Cortex of kidney (tissue), 1 donor: ENCODE measurements at places on chromosomes 4 and X.

DNA sequence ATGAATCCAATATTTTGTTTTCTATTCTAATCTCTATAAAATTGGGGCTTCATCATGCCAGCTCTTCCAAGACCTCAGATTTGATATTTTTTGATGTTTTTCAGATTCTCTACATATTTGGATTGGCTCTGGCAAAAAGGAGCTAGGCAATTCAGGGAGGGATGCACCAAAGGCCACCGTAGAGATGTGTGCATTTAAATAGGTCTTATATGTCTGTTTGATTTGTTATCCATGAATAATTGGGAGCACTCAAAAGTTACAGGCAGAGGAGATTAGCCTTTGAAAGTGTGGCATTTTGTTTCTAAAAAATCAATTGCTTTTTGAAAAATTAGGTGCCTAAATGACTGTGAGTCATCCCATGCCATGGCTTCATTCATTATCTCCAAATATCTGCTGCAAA, 147.1 kb upstream of the RPS6KA6 start:
- DNase-seq = no peak

GRCh38 chr4:90187148-90187884, 60.1 kb downstream of the CCSER1 start:
- DNase-seq = no peak

- no peak for DNase-seq
Observed at GRCh38 chrX:40964633-40965586, 120.3 kb upstream of the USP9X start.

DNA sequence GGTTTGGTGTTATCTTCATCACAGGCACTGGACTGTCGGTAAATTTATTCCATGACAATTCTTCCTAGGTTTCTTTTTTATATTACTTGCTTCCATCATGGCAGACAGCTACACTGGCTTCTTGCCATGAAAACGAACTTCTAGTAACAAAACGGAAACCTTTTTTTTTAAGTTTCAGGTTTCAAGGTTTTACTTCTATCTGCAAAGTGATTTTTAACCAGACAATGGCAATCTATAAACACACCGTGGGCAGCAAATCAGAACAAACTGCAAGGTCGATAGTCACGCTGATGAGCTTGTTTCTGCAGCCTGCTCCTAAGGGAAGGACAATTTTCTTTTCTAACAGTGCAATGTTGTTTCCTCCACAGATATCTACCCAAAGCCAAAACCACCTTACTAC, 29.9 kb downstream of the XG start:
- DNase-seq = no peak

DNA sequence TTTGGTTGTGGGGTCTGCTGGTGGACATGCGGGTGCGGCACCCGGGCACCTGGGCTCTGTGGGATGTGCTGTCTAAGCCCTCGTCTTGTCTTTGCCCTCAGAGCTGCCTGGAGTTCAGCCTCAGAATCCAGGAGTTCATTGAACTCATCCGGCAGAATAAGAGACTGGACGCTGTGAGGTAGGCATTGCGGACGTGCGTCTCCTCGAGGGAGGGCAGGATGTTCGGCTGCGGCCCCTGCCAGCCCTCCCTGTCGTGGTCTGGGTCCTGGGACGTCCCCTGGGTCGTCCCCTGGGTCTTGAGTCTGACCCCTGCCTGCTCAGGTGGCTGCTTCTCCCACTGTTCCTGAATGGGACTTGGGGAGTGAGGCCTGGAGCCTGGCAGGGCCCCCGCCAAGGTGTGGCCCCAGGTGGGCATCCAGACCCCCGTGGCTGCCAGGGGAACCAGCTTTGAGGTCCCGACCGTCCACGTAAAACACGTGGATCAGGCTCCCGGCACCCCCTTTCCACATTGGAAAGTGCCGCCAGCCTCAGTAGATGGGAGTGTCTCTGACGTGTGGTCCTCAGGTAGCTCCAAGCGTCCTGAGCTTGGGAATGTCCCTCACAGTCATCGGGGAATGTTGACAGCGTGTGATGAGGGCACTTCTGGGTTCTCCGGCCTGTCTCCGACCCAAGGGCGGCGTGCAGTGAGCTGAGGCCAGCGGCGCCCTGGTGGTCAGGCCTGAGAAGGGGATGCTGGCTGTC, 19.3 kb upstream of the UVSSA start:
- DNase-seq = no peak

DNA sequence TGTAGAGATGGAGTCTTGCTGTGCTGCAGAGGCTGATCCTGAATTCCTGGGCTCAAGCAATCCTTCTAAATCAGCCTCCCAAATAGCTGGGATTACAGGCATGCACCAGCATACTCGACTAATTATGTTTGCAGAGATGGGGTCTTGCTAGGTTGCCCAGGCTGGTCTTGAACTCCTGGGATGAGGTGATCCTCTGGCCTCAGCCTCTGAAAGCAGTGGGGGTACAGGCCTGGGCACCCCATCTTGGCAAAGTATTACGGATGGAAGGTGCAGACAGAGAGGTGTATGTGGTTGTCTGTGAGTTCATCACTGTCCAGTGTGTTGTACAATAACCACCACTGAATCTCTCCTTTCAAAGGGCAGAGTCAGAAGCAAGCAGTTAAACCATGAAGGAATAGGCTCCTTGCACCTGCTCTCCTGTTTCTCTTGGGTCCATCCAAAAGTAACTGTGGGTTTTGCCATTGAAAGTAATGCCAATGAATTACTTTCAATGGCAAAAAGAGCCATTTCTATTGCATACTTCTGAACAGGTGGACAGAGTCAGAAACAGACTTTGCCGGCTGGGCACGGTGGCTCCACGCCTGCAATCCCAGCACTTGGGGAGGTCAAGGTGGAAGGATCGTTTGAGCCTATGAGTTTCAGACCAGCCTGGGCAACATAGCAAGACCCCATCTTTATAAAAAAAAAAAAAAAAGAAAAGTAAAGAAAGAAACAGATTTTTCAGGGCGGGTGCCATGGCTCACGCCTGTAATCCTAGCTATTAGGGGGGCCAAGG, 7.0 kb upstream of the AKAP17A start:
- DNase-seq = no peak

DNA sequence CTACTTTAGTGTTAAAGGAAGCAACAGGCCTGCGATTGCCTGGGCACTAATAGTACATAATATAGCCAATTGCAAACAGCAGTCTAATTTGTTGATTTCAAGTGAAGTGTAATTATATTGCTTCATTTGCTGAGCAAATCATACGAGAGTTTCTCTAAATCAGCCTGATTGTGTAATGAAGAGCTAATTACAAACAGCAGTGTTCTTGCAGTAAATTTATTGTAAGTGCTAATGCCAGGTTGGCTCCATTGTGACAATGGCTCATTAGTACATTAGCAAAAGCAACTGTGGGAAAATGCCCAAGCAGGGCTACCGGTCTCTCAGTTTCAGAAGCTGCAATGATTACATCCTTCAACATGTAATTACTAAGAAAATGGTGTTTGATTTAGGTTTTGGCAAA, 591.5 kb downstream of the GALNTL6 start:
- no peak for DNase-seq

GRCh38 chr4:74874753-74875367, 58.1 kb upstream of the PARM1 start:
- no peak for DNase-seq

DNA sequence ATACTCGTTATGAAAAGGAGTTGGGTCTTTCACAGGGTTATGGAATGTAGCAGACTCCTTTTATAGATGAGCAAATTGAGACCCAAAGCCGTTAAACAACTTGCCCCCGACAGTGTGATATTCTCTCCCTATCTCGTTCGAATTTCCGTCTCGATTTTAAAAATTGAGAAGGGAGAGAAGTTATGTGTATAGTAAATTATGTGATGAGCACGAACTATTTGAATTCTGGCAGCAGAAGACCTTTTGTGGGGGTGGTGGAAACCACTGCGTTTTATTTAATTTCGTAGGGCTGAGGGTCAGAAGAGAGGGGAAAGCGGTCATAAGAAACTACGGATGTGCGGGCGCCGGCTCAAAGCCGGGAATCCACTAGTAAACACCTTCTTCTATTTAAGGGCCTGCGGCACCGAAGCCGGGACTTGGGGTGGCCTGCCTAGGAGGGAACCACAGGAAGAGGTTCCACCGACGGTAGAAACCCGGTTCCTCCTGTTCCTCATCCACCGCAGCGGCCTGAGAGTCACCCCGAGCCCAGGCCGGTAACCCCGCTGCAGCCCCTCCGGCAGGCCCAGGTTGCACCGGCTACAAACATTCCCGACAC, 1.5 kb upstream of the DDX3X start:
- no peak for DNase-seq

GRCh38 chrX:31123335-31123734, 51.5 kb upstream of the FTHL17 start:
- DNase-seq = no peak

- DNase-seq = no peak
Observed at GRCh38 chrX:15864023-15864422, 9.4 kb upstream of the AP1S2 start.

- no peak for DNase-seq
Observed at GRCh38 chr4:1039493-1040343, 28.3 kb downstream of the FGFRL1 start.

DNA sequence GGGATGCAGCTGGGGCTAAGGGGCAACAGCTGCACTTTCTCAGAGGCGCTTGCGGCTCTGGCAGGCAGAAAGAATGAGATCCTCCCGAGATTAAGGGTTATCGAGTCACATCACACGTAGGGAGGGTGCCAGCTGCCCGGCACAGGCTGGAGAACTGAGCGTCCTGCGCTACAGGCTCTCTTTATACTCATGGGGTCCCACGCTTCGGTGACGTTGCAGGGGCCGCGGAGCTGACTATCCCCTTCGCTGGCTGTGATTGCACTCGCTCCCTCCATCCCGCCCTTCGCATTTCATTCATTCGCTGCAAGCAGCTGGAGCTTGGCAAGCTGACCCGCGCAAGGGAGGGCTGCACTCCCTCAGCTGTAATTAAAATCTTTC, at the start of gene TACR3:
TACR3 (minus strand) TSS at position 156 of the 378 bp plus-strand sequence. CDS start 310 bp downstream, outside the sequence.
- DNase-seq = no peak

GRCh38 chr4:128349921-128350320, 62.3 kb upstream of the PGRMC2 start:
- DNase-seq = no peak

DNA sequence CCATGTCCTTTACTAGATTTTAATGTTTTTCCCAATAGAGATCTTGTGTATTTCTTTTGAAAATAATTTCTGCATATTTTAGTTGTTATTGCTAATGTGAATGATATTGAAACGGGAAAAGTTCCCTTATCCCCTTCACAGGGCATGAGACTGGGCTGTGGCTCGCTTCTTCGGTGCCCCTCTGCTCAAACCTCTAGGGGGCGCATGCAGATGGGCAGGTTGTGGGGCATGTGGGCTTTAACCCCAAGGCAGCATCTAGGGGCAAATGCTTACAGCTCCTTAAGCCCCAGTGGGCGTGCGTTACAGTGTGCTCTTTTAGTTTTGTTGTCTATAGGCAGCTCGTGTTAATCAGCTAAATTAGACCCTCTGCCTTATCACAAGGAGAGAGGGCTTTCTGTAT, 194.7 kb downstream of the OPHN1 start:
- DNase-seq = no peak

- no peak for DNase-seq
Observed at GRCh38 chrX:115023139-115023538, 5.7 kb upstream of the IL13RA2 start.

- DNase-seq = no peak
Observed at GRCh38 chr4:98945297-98945850, 16.4 kb upstream of the EIF4E start.

DNA sequence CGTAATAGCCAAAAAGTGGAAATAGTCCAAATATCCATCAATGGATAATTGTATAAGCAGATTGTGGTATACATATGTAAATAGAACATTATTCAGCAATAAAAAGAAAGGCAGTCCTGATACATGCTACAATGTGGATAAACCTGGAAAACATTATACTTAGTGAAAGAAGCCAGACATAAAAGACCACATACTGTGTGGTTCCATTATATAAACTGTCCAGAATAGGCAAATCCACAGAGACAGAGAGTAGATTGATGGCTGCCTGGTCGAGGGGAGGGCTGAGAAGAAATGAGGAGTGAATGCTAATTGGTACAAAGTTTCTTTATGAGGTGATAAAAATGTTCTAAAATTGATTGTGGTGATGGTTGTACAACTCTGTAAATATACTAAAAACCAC, 397.4 kb upstream of the RPS6KA3 start:
- DNase-seq = no peak
